Naive thymus-derived CD4-positive, alpha-beta T cell (primary cell): ENCODE measurements at places on chromosomes 1 and 21.

DNA sequence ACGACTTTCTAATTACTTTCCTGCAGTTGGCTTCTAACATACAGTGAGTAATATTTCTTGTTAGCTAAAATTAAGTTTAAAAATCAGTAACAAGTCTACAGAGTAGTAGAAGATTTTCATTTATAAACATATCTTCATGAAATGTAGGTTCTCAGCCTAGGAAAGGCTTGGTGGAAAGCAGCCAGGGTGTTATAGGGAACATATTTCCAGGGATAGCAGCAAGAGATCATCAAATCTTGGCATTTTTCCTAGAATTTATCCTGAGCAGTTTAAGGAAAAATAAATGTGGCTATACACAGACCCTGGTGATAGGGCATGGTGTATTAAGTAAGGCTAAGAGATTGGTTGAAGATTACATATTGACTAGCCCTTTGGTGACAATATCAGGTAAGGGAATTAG lies 203.5 kb upstream of the NEGR1 start:
- no peak for DNase-seq

DNA sequence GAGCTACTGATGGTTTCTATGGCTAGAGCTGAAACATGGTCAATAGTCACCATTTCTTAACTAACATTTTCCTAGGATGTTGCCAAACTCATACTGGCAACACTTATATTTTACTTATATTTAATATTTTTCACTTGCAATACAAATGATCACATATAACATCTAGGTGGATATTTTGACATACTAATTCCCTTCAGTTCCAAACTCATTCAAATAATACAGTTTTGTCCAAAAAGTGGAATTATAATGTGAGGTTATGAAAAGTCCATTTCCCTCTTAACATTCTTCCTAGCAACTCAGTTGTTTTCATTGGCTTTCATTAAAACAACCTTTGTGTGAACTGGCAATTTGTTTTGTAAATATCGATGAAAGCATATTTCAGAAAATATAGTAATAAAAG lies 16.0 kb downstream of the SPAG17 start:
- no peak for DNase-seq

DNA sequence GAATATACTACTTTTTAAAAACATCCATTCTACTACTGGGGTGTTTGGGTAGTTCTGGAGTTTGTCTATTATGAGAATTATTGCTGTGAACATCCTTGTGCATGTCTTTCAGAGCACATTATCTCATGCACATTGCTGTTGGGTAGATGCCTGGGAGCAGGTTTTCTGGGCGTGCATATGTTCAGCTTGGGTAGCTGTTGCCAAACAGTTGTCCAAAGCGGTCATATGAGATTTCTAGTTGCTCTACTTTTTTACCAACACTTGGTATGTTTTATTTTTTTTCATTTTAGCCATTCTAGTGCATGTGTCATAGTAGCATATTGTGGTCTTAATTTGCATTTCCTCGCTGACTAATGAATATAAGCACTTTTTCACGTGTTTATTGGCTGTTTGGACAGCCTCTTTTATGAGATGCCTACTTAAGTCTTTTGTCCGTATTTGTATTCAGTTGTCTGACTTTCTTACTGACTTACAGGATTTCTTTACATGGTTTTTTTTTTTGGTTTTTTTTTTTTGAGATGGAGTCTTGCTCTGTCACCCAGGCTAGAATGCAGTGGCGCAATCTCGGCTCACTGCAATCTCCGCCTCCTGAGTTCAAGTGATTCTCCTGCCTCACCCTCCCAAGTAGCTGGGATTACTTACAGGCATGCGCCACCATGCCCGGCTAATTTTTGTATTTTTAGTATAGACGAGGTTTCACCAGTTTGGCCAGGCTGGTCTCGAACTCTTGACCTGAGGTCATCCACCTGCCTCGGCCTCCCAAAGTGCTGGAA lies 18.1 kb downstream of the ZDHHC18 start:
- no peak for DNase-seq

- DNase-seq = peak; percentile 4
These were observed 671 bp downstream of the KIF26B start for GRCh38 chr1:245155272-245156040.

- DNase-seq = no peak
These were observed 1.4 kb downstream of the ESRRG start for GRCh38 chr1:216721863-216722262.

DNA sequence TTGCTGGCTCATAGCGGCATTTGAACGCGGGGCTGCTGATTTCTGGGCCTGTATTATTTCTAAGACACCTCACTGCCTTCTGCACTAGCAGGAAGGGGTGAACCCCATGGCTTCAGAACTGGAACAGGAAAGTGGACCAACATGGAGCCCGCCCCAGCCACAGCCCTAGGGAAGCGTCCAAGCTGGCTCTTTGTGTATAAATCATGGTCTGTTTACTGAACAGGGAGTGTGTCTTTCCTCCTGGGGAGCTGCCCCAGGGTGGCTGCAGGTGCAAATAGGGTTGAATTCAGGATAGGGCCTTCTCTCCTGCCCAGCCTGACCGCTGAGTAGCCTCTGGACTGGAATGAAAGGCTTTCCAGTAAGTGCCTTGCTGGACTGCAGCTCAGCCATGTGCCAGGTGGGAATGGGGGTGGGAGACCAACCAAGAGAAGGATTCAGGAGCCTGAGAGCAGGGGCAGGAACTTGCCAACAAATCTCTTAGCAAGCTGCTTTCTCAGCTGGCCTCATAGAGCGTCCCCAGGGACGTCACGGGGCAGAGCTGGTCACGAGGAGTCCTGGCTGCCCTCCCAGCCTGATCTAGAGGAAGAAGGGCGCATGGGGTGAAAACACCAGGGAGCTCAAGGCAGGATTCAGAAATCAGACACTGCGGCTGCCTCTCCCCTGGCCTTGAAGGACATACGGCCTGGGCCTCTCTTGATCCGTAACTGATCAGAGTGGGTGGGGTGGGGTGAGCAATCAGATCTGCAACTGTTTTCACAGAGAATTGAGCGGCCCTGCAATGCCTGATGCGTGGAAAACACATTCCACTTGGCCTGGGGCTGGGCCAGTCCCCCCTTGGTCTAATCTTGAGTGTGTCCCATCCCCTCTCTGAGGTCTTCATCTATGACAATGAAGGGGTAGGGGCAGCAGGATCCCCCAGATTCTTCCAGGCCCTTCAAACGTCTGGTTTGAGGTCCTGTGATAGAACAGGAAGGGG lies 56.5 kb upstream of the SELENON start:
- DNase-seq = no peak

- no peak for DNase-seq
These were observed 388.7 kb downstream of the ST6GALNAC3 start for GRCh38 chr1:76463278-76463677.

GRCh38 chr1:153466908-153467307 lies 6.5 kb upstream of the S100A7 start:
- DNase-seq = no peak

GRCh38 chr21:41634211-41634694 lies 126.3 kb upstream of the TMPRSS2 start:
- no peak for DNase-seq

GRCh38 chr1:167401260-167401873 lies 117.0 kb downstream of the CD247 start:
- DNase-seq = peak; percentile 52
